ENCODE measurements at places on chromosomes 11 and 22.

DNA sequence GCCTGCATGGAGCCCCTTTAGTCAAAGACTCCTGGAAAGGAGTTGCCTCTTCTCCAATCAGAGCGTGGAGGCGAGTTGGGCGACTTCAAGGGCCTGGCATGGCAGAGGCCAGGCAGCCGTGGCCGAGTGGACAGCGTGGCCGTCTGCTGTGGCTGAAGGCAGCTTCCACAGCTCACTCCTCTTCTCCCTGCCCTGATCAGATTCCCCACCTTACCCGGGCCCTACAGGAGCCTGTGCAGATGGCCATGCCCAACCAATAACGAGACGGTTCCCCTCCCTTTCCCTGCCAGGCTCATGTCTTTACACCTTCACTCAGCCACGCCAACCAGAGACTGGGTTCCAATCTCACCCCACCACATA lies 20.0 kb upstream of the SLC22A12 start:
- ATAC-seq = no peak

DNA sequence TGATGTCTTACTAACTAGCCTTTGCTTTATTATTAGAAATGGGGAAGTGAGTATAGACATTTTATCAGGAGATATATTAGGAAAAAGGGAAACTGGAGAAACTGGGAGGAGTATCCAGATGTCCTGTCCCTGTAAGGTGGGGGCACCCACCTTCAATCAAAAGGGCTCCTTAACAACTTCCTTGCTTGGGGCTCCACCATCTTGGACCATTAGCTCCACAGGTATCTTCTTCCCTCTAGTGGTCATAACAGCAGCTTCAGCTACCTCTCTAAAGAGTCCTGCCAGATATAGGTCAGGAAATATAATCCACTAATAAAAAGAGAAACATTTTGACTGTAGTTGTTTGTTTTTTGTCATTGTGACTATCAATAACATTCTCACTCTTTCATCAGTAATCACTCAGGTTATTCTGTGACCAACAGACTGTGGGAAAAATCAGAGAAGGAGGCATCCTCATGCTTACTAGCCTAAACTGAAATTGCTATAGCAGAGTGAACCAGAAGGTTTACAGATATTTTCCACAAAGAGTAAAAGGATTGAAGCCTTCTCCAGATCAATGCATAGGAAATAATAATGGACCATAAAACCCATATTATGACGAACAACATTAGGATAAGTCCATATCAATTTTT lies 10.4 kb downstream of the OR51B4 start:
- peak; percentile 48 for ATAC-seq

- no peak for ATAC-seq
Measured at GRCh38 chr11:69153661-69154060, 2.1 kb upstream of the SMIM38 start.

DNA sequence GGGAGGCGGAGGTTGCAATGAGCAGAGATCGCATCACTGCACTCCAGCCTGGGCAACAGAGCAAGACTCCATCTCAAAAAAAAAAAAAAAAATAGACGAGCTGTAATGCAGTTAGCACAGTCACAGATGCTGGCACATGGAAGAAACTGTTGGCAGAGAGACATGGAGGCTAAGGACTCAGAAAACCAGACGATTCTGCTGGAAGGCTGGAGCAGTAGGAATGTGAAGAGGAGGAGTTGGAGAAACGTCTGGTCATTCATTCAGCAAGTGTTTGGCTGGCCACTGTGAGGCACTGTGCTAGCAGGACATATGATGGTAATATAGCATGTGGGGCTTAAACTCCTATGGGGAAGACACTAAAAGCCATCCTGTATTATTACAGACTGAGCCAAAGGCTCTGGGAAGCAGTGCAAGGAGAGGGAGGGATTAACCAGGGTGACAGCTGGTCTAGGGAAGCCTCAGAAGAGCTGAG lies 5.0 kb downstream of the UQCR10 start:
- peak; percentile 49 for ATAC-seq

- no peak for ATAC-seq
Measured at GRCh38 chr22:49763138-49763537, 64.5 kb downstream of the BRD1 start.

- no peak for ATAC-seq
Measured at GRCh38 chr11:67381244-67381972, 8.0 kb upstream of the CLCF1 start.

DNA sequence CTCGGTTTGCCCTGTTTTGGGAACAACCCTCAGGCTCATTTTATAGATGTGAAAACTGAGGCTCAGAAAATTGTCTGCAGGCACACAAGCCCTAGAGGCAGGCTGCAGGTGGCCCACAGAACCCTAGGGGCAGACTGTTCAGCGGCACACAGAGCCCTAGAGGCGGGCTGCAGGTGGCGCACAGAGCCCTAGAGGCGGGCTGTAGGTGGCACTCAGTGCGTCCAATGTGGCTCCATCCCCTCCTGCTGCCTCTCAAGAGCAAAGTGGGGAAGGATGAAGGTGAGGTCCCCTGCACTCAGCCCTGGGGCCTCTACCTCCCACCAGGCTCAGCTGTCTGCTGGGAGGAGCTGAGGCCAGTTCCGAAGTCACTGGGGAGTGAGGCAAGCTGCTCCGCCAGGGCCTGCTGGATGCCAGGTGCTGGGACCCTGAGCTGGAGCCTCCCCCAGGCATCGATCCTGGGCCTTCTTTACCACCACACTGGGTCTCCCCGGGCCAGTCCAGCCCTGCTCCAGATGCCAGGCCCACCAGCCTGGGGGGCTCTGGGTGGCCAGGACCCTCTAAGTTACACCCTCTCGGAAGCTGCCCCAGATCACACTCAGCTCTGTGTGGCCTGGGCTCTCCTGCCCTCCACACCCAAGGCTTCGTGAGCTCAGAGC lies 2.3 kb downstream of the ACY3 start:
- ATAC-seq = peak; percentile 44

DNA sequence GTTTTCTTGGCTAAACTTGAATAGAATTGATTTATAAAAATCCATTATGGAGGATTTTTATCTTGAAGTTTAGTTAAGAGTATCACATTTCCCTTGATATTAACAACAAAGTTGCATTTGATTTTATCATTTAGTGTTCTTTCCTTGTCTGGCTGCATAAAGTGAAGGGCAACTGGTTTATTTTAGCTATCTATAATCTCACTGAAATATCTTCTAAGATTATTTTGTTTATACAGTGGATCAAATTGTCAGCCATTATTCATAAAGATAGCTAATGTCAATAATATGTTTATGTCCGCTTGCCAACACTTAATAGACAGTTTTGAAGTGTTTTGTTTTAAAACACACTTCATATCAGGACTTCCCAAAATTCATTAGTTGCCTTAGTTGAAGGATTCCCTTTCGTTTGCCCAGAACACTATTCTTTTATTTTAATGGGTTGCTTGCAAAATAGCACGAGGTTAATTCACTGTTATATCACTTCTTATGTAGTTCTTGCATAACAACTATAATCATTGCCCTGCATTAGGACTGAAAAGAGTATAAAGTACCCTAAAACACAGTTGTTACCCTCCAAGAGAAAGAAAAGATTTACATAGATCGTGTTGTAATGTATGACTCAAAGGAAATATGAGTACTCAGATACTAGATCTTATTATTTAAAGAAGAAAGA lies 73.0 kb downstream of the MSANTD4 start:
- ATAC-seq = no peak

DNA sequence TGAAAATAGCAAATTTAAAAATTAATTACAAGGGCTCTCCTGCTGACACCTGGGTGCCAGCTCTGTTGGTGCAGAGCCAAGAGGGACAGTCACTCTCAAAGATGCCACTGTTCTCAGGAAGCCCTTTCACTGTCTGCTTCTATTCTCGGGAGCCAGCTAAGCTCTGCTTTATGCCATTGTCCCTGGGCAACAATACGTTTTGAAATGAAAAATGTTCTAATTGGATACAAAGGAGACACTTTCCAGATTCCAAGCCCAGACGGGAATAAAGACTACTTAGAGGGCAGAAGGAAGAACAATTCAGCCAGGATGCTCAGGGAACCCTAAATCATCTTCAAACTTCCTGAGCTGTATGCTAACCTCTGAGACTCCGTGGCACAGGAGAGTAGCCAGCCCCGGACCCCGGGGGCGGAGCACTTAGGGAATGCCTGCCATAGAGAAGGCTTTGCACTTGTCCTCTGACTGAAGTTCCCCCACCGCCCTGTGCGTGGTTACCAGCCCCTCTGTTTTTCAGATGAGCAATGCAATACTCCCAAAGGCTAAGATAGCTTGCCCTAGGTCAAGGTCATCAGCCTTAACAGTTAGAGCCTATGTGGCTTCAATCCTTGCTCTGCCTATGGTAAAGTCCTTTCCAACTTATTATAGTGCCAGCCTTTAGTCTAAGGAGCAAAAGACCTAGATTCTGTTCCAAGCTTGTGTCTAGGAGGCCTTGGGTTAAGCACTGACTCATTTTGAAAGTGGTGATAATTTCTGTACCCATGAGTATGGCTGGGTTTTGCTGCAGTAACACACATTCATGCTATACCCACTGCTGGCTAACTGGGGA lies 150.9 kb downstream of the CACNA1I start:
- no peak for ATAC-seq

DNA sequence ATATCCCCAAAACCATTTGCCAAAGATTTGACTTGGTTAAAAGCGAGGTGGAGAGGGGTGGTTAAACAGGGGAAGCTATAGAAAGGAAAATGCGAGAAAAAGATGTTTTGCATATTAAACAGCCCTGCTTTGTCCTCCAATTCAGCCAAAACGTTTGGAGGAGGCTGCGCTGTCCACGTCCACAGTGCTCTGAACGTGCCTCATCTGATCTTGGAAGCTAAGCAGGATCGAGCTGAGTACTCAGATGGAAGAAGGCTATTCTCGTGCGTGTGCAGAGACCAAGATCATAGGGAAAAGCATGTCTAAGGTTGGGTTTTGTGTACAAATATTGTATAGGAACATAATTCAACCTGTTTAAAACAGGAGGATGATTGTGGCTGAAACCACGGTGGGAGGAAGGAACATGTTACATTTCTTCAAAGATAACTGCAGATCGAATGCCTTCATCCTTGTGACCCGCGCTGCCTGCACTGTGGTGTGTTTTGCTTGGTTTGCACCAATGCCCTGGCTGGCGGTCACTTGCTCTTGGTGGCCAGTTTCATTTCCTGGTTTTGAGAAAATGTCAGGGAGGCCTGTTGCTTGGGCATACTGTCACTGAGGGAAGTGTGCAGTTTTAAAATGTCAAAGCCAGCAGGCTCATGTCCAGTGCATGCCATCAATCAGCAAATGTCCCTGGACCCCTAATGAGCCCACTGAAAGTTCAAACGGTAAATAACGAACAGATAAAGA lies 40.4 kb downstream of the FLI1 start:
- ATAC-seq = no peak

GRCh38 chr22:29215012-29215860 lies 9.5 kb downstream of the EMID1 start:
- ATAC-seq = no peak

GRCh38 chr22:31828739-31829138 lies 74.9 kb downstream of the DEPDC5 start:
- ATAC-seq = no peak

GRCh38 chr11:12120031-12121008 lies 9.9 kb downstream of the MICAL2 start:
- no peak for ATAC-seq

DNA sequence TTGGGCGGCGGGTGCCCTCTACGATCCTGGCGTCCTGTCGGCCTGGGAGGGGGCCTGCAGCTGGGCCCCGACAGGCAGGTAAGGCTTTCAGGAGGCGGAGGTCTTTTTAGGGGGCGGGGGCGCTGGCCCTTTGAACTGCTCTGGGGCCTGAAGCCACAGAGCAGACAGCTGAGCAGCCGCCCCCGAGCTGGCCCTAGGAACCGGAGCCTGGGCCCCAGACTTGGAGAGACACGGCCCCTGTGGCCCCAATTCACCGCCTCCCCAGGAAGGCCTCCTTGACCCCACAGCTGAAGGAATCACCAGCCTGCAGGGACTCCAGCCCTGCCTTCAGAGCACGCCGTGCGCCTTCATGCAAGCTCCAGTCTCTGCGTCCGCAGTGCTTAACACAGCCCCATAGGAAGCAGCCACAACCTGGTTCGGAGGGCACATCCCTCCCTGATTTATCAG lies 618 bp upstream of the CERK start:
- ATAC-seq = no peak

DNA sequence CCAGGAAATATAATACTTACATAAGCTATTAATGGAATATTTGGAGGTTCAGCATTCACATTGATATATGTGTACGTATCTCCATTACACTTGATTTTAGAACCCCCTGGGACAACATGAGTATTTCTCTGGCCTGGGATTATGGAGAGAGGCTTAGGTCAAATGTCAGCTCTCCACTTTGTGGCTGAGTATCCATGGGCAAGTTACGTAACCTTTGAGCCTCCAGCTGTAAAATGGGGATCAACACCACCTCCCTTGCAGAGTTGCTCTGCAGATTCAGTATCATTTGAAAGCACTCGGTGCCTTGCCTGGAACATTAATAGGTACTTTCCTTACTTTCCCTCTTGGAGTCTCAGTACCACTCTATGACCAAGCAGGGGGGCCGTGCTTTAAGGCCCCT lies 33.2 kb downstream of the C22orf31 start:
- ATAC-seq = no peak

GRCh38 chr11:44632466-44633123 lies 67.1 kb downstream of the CD82 start:
- peak; percentile 71 for ATAC-seq

GRCh38 chr11:108985236-108985944 lies 320.5 kb downstream of the DDX10 start:
- no peak for ATAC-seq

GRCh38 chr11:1402355-1403077 lies 12.8 kb downstream of the BRSK2 start:
- ATAC-seq = no peak

DNA sequence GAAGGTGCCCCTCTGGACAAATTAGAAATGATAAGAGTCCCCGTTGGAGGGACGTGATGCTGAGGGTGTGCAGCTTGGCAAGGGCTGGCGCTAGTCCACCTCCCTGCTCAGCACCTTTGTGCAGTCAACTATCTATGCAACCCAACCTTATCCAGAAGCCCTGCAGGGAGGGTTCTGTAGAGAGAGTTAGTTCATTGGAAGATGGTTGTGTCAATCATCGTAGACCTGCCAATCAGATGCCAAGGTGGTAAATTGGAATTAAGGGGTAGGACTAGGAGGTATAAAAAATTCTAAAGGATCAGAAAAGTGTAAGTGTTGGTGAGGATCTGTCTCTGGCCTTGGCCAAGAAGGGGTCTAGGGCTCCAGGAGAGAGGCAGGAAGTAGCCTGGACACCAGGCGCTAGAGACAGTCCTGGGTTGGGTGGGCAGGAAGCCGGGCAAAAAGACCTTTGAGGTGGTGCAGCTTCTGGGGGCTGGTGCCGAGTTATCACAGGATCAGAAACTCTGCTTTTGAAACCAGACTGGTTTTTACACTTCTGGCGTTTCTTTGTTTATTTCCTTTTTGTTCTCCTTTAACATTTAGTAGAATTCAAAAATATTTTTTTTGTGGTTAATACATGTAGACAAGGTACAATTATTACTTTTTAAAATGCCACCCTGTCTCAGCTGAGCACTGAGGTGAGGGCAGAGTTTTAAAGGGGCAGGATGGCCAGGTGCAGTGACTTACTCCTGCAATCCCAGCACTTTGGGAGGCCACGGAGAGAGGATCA lies 1.6 kb downstream of the C1QTNF6 start:
- ATAC-seq = peak; percentile 25

- ATAC-seq = no peak
Measured at GRCh38 chr11:134819041-134819440, 407.0 kb upstream of the B3GAT1 start.

- no peak for ATAC-seq
Measured at GRCh38 chr11:4704790-4705334, 278 bp downstream of the MMP26 start.

- ATAC-seq = no peak
Measured at GRCh38 chr11:11987503-11988022, 20.9 kb downstream of the DKK3 start.

GRCh38 chr11:75899806-75900205 lies 84.8 kb downstream of the UVRAG start:
- no peak for ATAC-seq

All from esophagus mucosa (tissue), 1 donor.